ENCODE measurements at places on chromosomes 6 and 20.

DNA sequence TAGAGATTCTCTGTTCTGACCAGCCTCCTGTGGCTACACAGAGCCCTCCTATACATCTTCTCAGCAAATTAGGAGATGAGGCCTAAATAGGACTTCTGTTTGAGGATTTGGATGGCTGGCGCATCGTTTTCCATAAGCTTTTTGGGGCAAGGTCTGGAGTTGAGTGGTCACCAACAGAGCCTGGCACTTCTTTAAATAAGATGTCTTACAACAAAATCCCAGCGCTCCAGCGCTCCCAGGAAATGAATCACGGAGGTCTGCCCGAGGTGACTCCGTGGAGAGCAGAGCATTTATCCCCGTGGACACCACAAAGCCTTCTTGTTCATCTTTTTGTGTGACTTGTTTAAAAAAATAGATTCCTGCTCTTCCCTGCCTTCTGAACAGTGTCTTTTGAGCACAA is 75.3 kb downstream of the GNAS-AS1 start:
- no peak for DNase-seq

DNA sequence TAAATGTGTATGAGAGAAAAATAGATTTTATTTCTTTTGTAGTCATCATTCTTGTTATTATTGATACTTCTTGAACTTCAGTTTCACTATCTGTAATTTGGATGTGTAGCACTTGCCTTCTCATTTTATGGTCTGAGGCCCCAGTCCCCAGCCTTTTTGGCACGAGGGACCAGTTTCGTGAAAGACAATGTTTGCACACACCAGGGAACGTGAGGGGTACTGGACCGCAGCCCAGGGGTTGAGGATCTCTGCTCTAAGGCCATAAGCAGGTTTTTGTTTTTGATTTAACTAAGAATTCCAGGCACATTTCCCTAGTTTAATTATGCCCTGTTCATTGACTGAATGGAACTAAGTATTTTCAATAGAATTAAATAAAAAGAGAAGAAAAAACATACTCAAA is 261.5 kb downstream of the BMP2 start:
- DNase-seq, result no peak

GRCh38 chr6:137236581-137237355 is 17.6 kb upstream of the IFNGR1 start:
- DNase-seq, result no peak

GRCh38 chr6:132969196-132969595 is 154.8 kb downstream of the RPS12 start:
- DNase-seq, result no peak

DNA sequence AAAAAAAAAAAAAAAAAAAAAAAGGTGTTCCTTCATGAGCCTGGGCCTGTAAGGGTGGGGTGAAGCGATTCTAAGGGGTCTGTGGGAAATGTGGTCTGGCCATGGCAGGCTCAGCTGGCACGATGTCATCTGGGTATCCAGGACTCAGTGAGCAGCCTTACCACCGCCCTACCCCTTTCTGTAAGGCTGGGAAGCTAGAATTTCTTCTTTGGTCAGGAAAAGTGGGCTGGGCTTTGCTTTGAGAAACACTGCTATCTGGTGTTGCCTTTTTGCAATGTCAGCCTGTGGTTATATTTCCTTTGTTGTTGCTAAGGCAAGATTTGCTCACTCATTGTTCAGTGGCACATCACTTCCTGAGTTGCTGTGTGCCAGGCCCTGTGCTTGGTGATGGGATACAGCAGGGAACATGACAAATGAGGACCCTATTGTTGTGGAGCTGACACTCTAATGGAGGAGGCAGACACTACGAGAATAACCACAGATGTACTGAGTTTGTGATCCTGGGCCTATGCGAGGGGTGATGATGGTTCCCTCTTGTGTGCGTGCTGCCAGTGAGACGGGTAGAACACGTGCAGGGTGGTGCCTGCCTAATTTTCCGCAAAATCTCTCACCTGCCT is 45.9 kb upstream of the ZNFX1 start:
- DNase-seq, result no peak

- DNase-seq, result peak; percentile 41
Observed at GRCh38 chr20:63641146-63641791, 12.0 kb downstream of the STMN3 start.

DNA sequence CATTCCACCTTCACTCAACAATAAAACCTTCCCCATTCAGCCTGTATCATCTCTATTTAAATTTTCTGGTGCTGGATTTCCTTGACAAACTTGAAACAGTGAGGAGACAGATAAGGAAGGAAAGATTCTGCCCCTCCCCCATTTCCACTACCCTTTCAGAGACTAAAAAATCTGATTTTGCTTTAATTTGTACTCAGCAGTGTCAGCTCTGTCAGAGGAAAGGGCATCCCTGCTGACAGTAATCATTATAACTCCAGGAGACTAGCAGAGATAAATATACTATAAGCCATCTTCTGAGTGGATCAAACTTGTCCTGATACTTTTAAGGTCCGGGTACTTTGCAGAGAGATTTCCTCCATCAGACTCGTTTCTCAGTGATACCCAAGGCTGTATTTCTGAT is 155.6 kb downstream of the SAMD5 start:
- DNase-seq, result no peak

DNA sequence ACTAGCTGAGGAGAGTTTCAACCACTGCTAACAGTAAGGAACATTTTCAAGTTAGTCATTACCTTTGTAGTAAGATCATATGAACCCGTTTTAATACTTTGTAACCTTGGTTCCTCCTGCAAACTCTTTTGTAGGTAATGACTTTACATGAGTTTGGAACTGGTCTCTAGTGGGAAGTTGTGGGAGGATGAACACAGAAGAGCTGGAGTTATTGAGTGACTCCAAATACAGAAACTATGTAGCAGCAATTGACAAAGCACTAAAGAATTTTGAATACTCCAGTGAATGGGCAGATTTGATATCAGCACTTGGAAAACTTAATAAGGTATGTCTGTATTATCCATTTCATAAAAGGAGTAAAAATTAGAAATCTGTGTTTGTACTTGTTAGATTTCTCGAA is 29.3 kb downstream of the DOP1A start:
- no peak for DNase-seq

DNA sequence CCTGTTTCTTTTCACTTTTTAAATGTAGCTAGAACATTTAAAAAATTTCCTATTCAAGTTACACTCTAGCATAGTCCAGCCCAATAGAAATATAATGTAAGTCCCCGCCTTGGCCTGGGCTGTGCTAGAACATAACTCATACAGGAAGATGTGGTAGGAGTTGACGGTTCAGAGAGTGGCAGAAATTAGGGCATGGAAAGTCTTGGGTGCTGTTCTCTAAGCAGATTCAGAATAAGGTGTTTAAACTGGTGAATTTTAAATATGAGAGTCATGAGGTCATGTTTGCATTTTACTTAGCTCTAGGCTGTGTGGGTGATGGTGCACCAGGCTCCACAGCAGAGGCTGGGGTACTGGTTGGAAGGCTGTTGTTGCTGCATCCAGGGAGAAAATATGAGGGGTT is 256.5 kb downstream of the FARS2 start:
- DNase-seq, result no peak

- no peak for DNase-seq
Observed at GRCh38 chr20:61138566-61138965, 113.5 kb upstream of the CDH4 start.

- DNase-seq, result no peak
Observed at GRCh38 chr6:40520678-40521077, 66.5 kb downstream of the LRFN2 start.

GRCh38 chr20:34703424-34704176 is 544 bp upstream of the TP53INP2 start:
- DNase-seq, result no peak

GRCh38 chr6:167113047-167113754 is 9.7 kb upstream of the CCR6 start:
- no peak for DNase-seq

- DNase-seq, result no peak
Observed at GRCh38 chr6:15630202-15630601, 32.6 kb downstream of the DTNBP1 start.

- no peak for DNase-seq
Observed at GRCh38 chr6:168037242-168037641, 39.8 kb downstream of the KIF25 start.

- no peak for DNase-seq
Observed at GRCh38 chr20:53081916-53082863, 110.0 kb downstream of the TSHZ2 start.

DNA sequence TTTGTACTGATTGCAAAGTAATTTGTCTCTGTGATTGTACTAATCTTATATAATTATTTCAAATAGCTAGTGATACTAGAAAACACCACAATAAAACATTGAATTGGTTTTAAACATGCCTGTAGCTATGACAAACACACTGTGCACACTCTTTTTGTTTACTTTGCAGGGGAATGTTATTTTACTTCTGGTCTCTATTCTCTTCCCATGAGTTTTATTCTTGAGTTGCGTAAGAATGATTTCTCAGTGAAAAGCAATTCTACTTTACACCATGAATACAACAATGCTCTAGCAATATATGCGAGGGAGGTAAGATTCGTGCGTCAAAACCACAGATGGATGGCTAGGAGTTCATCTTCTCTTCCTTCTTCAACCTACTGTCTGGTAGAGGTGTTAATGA is 68.4 kb upstream of the PHACTR1 start:
- DNase-seq, result no peak

DNA sequence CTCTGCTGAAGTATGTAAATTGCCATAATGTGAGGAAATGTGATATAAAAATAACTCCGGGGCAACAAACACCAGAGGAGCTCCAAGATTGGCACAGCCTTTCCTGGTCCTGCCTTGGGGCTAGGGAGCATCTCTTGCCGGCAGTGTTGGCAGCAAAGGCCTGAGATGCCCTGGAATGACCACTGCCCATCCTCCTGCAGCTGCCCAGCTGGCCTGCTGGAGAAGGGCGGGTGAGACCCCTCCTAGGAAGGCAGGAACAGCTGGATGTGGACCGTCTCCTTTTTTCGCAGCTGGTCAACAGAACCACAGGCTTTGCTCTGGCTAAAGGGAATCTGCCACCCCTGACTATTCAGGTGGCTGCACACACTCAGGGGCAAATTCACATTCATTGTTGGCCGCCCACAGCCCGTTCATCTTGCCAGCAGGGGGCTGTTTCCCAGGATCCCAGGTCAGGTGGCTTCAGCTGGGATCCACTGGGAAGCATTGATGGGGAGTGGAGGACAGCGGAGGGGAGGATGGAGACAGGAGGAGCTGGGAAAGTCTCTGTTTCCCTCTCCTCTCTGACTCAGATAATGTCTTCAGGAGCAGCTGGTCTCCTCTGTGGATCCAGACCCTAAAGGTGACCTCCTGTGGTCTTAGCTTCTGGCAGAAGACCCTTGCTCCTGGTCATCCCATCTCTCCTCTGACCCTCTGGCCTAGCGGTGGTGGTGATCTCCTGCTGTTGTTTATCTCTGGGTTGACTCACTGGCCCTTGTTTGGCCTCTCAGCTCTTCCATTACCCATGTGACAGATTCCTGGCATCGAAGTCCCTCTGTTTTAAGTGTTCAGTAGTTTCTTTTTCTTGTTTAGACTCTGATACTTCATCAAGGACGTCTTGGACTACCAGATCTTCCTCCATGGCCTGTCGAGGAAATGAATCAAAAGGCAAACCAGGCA is 336.7 kb downstream of the DHX35 start:
- DNase-seq, result no peak

GRCh38 chr6:89323511-89323971 is 8.4 kb upstream of the GABRR2 start:
- no peak for DNase-seq

GRCh38 chr20:20440481-20440880 is 72.6 kb downstream of the INSM1 start:
- DNase-seq, result no peak

DNA sequence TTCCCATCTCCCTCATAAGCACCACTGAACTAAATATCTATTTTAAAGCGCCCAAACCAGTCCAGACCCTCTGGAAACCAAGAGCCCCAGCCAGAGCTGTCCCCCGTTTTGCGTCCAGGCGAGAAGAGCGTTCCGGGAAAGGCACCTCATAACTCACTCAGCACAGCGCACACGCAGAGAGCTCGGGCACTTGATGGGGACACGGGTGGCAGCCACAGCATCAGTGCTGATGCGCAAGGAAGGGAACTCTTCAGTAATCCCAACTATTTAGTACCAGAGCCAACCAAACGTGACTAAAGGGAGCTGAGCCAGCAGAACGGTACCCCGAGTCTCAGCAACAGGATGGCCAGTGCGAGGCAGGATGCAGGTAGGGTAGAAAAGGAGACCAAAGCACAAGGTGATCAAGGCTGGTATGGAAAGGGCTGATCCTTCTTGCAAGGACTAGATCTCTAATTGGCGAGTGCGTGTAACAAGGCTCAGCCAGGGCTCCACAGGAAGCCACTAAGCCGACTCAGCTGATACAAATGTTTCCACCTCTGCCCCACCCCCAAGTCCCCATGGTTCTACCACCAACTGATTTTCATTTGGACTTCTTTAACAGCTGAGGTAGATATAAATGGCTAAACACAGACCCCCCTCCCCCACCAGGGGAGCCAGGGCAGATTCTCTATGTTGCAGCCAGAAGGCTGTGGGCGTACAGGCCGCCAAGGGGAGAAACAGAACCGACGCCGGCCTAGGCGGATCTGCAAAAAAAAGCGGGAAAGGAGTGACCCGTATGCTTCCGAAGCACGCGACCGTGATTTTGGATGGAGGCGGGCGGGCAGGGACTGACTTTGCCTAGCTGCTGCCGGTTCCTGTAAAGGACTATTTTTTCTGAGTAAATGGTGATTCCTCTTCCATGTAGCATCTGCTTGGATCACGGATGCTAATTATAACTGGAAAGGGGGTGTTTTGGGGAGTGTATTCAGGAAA is 183.5 kb upstream of the COL21A1 start:
- no peak for DNase-seq

DNA sequence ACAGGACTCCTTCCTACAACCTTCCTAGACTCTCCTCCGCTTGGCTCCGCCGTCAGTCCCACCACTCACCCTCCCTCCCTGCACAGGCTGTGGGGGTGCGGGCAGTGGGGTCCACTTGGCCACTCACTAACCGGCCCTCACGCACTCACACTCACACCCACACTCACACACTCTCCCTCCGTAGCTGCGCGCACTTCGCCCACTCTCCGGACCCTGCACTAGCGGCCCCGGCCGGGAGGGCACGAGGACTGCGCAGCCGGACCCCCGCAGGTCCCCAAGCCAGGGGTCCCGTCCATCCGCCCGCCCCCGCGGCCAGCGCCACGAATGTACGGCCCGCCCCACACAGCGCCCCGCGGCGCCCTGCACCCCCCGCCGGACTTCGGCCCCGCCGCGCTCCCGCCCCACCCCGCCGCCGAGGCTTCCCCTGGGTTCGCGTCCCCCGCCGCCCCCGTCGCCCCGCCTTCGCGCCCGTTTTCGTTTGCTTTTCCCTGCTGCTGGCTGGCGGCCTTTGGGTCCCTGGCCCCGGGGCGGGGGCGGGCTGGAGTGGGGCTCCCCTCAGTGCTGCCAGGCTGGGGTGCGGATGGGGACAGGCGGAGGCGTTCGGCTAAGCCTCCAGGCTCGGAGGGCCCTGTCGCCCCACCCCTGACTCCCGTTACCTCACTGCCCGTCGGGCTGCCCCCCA is 23.0 kb upstream of the SLC22A7 start:
- DNase-seq, result no peak

GRCh38 chr6:131910219-131910589 is 41.0 kb downstream of the CCN2 start:
- no peak for DNase-seq

DNA sequence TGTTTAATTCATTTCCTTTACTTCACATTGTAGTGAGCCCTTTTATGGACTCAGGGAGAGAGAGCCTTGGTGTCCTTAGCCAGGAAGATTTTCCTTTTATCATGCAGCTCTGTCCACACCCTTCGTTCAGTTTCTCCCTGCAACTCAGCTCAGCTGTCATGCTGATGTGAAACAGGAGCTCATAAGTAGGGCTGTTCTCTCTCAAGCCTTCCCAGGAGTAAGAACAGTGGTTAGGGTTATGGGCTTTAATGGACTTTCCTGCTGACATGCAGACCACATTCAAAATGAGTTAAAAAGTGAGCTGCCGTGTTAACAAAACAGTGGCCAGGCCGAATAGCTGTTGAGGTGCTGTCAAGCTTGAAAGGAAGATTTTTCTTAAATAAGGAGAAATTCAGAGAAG is 104.1 kb downstream of the BCKDHB start:
- no peak for DNase-seq
